Stimulated activated CD4-positive, alpha-beta T cell treated with anti-CD3 and anti-CD28 coated beads, TNF-alpha, amount 100 ng/mL, for 24 hours (primary cell): ENCODE measurements at places on chromosomes 2 and 18.

GRCh38 chr2:229246334-229246733, 24.8 kb downstream of the PID1 start:
- DNase-seq: no peak

DNA sequence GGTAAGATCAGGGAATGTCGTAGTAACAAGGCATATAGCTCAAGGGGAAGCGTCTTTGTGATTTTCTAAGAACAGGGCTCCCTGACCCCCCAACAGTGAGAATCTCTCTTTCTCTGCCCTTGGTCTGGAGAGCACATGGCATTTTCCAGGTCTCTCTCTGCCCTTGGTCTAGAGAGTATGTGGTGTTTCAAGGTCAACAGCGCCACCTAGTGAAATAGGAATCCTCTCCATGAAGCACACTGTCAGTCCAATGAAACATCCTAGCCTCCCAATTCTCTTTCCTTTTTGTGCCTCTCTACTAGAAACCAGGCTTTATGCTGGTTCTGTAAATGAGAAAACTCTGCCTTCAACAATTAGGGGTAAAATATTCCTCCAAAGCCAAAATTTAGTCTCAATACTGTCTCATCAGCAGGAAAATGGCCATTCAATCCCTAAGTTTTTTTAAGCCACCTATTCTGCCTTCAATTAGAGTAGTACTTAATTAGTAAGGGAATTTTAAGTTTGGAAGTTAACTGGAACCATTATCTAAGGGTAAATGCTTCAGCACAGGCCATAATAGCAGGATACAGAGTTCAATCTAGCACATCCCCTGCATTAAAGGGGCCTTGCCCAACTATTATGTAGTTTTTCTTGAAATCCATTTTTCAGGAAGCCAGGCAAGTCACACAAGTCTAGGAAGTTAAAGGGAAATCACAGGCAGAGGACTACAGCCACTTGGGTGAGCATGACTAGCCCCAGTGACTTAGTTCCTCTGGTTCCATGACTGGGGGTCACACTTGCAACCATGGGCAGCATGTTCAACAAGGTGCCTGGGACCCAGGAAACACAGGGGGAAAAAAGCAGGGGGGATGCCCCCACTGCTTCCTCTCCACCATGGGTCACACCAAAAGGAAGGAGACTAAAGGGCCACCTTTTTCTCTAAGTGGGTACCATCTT, 12.4 kb downstream of the DYM start:
- peak; percentile 16 for DNase-seq

- DNase-seq: no peak
Observed at GRCh38 chr2:218066926-218067515, 2.0 kb upstream of the RUFY4 start.

GRCh38 chr2:23597687-23598086, 212.7 kb downstream of the KLHL29 start:
- no peak for DNase-seq

GRCh38 chr2:102737431-102737830, 24.4 kb upstream of the TMEM182 start:
- DNase-seq: no peak

DNA sequence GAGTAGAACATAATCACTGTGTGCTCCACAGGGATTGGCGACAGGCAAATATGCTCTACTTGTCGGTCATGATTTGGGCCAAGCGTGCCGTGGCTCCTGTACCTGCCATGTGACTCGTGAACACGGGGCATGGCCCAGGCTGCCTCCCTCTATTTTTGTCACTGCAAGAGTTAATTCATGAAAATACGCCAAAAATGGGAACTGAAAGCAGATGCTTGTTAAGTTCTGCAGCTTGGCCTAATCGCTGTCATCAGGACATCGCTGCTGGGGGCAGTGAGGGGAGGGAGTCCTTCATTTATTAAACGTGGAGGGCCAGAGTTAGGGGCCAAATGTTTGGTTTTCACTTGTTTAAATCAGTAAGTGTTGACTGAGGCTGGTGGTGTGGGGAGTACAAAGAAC, 177.8 kb downstream of the BCL2 start:
- DNase-seq: no peak

- no peak for DNase-seq
Observed at GRCh38 chr18:51330148-51330547, 132.7 kb upstream of the MEX3C start.

DNA sequence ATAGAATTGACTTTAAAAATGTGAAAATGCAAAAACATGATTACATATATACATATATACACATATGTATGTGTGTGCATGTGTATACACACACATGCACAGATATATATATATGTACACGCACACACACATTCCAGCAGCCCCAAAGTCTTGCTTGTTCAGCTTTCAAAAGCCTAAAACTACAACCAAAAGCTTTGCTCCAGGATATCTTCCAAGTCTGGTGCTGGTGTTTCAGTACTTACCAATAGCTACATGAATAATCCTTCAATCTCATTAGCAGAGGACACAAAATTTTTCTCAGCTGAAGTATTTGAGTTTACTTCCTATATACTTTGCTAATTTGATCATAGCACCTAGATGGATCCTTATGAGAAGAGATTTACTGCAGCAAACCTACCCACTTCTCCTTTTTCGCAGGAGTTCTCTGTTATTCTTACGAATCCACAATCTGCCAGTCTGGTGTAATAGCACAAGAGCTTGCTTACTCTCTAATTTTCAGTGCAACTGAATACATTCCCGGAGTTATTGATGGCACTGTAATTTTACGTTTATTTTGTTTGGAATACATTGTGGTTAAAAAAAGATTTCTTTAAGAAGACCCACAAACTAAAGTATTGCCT, 553.3 kb downstream of the ARHGAP15 start:
- no peak for DNase-seq

DNA sequence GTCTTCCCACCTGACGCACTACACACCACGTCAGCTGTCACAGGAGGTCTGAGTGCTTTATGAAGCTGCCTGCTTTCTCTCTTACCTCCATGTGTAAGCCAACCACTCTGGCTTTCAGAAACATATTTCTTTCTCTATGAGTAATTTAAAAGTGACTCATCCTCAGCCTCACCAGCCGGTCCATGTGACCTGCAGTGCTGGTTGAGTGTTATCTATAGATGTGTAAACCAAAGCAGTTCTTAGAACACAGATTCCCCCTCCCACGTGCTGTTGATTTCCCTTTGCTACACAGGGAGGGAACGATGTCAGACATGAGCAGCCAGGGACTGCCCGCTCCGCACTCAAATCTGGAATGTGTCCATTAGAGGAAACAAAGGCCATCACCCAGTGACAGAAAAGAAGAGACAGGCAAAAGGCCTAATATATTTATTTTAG, 157.8 kb downstream of the BCL2 start:
- peak; percentile 63 for DNase-seq

DNA sequence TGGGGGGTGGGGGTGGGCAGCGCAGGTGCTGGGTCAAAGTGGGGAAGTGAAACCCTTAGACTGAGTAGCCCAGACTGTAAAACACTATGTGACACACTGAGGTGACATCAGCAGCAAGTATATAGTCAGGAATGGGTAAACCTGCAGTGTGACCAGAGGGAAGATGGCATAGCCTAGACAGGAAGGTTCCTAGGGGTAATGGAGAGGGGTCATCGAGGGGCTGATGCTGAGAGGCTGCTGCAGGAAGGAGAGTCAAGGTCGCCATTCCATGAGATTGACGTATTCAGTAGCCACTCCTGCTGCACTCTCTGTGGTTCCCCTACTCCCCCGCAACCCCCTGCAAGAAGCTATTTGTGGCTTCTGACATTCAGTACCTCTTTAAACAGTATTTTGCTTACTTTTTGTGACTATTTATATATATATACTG, 111.7 kb downstream of the CHST9 start:
- no peak for DNase-seq

DNA sequence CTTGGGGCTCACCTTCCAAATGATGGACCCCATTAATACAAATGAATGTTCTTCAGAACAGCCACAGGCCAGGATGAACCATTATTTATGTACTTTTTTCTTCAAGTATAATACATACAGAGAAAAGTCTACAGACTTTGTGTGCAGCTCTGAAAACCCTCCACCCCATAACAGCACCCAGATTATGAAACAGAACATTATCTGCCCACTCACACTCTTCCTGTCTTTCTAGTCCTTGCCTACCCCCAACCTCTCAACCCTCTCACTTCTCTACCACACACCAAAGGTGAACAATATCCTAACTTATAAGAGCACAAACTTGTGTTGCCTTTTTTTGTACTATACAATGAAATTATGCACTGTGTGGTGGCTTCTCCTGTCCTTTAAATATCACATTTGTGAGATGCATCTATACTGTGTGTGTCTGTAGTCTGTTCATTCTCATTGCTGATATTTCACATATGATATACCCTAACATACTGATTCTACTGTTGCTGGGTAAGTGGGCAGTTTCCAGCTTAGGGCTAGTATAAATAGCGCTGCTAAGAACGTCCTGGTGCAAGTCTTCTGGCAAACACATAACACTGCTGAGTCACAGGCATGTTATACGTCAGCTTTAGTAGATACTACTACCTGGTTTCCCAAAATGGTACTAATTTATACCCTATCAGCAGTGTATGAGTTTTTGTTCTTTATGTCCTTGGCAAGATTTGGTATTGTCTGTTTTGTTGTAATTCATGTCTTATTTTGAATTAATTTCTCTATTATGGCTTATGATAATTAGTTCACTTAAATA, 1.0 kb upstream of the NPHP1 start:
- no peak for DNase-seq

GRCh38 chr2:53442783-53443182, 324.8 kb upstream of the CHAC2 start:
- DNase-seq: no peak

DNA sequence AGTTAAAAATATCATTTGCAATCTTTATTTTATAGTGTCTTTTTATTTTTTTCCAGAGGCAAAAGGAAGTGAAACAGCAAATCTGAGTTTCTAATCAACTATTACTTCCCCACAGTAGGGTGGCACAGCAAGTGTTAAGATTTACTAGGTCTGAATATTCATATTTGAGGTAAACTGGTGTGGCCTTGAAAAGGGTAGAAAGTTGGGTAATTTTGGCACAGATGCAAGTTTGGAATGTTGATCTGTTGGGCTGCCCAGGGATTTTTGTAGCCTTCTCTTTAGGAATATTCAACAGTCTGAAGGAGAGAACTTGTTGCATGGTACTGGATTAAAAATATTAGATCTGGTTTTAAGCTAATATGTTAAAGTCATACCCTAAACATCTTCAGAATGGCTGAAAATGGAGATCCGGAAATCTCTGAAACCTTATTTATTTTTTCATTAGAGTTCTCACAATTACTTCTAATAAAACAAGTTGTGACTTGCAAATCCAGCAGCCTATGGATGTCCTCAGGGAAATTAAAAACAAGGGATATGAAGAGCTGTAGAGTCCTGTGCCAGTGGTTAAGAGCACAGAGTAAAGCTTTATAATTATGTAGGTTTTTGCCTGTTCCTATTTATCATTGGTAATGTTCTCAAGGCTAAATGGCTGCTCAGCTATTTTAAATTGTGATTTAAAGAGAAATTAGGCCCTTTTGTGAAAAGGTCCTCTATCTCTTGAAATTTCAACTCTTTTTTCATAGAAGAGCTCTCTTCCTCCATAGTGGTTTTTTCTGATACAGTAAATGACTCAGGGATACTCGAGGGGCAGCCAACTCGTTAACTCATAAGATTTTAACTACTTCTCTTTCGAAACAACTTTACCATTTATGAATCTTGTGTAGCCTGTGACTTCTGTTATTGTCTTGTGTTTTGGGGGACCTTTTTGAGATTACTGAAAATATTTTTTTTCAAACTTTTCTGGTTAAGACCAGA, 11.0 kb downstream of the TANK start:
- no peak for DNase-seq

DNA sequence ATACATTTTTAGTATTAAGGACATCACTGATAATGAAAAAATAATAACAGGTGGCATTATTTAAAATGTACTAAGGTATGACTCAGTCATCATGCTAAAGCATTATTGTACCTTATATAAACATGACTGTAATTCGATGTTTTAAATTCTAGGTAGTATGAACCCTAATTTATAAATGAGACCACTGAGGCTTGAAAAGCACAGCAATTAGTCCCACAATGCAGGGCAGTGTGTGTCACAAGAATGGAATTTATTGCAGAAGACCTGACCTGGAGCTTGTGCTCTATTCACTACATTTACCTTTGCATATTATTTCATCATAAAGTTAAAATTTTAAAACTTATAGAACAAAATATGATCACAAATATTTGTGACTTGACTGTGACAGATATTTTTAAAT, 358.5 kb upstream of the DSEL start:
- no peak for DNase-seq

DNA sequence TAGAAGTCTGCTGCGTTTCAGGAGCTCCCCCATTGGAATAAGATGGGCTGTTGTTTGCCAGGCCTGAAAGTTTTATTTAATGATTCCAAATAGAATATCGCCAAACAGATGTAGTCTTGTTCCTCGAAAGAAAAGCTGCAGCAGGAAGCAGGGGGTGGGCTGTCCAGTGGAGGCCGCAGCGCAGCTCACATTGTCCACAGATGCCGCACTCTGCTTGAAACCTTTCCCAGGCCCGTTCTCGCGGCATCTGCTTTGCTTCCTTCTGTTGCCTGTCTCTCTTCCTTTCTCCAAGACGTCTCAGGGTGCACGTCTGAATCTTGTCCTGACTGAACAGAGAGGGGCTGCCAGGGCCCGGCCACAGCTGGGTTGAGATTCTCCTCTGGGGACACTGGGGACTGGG, 12.4 kb upstream of the IGFBP2 start:
- no peak for DNase-seq

- DNase-seq: no peak
Observed at GRCh38 chr2:660586-661359, 16.4 kb downstream of the TMEM18 start.

DNA sequence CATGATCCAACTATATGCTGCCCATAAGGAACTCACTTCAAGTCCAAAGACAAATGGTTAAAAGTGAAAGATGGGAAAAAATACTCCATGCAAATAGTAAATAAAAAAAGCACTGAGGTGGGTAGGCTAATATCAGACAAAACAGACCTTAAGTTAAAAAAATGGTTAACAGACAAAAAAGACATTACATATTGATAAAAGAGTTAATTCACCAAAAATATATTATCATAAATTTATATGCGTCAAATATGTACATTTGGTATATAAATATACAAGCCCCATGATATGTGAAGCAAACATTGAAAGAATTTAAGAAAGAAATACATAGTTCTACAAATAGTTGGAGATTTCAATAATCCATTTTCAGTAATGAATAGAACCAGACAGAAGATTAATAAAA, 31.0 kb downstream of the ROCK1 start:
- no peak for DNase-seq

- no peak for DNase-seq
Observed at GRCh38 chr2:43462866-43463641, 132.8 kb downstream of the THADA start.

- no peak for DNase-seq
Observed at GRCh38 chr2:238235856-238236255, 4.0 kb downstream of the HES6 start.

- DNase-seq: no peak
Observed at GRCh38 chr18:62618735-62619134, 95.9 kb downstream of the ZCCHC2 start.

DNA sequence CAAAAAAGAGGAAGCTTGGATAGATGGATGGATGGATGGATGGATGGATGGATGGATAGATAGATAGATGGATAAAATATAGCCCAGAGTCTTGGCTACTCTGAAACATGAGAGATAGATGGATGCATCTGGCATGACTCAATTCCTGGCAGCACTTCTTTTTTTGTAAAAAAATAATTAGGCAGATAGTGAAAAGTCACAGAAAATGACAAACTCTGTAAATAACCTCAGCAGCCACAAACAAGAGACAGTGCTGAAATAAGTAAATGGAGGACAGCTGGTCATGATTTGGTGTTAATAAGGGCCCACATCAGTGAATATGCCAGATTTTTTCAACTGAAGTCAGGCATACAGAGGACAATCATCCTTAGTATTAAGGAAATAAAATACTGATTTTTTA, 585.0 kb upstream of the GCFC2 start:
- DNase-seq: no peak
